ENCODE measurements at places on chromosomes 3 and 15. TPM values are rescaled to one million over a fixed set of nuclear protein-coding genes. Genes with fewer than 3 reads are reported as not detected.

GRCh38 chr15:76075046-76075445 is 15.3 kb downstream of the TMEM266 start:
- no peak for ATAC-seq

GRCh38 chr3:52090131-52090932 is 34.0 kb upstream of the DUSP7 start:
- peak; percentile 55 for ATAC-seq

DNA sequence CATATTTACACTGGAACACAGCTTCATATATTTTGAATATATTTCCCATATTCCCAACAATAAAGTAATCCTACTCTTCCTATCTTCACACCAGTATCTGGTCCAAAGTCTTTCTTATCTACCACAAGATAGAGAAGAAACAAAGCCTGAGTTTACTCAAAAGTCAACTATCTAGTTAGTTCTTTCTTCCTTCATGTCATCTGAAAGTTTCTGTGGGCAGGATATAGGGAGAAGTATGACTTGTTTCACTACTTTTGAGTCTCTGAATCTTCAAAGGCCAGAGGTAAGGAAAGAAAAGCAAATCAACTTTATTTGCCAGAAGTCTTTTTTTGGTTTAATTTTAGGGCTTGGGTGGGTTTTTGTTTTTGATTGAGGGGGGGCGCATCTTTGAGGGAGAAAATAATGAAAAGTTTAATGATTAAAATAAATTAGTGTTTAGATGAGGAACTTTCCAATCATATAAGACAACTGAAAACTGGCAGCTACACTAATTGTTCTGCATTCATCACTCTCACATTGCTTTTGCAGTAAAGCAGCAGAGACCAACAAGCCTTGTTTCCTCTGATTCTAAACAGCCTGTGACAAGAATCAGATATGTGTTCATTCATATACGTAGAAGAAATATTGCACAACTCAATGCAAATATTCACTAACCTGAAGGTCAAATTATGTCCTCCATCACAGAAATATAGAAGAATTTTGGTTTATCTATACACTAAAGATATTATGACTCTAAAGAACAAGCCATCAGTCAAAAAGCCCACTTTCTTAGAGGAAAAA is 421.4 kb downstream of the SHQ1 start:
- no peak for ATAC-seq

DNA sequence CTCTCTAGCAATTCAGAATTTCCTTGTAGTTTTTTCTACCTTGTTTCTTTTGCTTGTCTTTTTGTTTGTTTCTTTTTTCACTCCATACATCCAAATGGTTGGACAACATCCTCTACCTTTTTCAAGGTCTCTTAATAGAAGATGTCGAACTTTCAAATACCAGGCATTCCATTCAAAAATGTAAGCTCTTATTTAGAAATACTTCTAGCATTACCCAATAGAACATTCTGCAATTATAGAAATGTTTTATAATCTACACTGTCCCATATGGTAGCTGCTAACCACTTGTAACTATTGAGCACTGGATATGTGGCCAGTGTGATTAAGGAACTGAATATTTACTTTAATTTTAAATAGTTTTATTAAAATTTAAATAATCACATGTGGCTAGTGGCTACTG is 196.2 kb upstream of the MRPL3 start:
- no peak for ATAC-seq

DNA sequence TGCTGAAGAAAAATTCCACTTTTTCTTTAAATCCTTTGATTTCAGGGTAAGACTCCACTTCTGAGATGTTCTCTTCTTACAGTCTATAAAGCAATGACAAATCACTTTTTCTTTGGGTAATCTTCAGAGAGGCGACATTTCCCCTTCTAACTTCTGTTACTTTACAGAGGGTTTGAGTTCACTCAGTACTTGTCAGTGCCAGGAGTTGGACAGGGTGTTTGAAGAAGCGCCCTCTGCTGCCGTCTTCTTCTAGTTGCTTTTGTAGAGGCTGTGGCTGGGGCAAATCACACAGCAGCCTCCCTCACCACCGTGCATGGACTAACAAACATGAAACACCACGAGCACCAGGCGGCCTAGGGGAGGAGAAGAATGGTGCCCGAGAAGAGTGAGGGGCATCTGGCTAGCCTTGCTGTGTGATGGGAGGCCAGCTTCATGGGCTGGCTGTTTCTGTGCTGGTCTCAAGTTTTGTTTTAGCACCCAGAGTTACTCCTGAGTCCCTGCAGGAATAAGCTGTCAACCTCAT is at the start of gene CD80:
Gene CD80 (minus strand): TSS at position 174 of the 523 bp plus-strand sequence. CDS start 1,886 bp downstream, outside the sequence.
- ATAC-seq: peak; percentile 63

The C3orf22 gene
- total RNA-seq: not detected

DNA sequence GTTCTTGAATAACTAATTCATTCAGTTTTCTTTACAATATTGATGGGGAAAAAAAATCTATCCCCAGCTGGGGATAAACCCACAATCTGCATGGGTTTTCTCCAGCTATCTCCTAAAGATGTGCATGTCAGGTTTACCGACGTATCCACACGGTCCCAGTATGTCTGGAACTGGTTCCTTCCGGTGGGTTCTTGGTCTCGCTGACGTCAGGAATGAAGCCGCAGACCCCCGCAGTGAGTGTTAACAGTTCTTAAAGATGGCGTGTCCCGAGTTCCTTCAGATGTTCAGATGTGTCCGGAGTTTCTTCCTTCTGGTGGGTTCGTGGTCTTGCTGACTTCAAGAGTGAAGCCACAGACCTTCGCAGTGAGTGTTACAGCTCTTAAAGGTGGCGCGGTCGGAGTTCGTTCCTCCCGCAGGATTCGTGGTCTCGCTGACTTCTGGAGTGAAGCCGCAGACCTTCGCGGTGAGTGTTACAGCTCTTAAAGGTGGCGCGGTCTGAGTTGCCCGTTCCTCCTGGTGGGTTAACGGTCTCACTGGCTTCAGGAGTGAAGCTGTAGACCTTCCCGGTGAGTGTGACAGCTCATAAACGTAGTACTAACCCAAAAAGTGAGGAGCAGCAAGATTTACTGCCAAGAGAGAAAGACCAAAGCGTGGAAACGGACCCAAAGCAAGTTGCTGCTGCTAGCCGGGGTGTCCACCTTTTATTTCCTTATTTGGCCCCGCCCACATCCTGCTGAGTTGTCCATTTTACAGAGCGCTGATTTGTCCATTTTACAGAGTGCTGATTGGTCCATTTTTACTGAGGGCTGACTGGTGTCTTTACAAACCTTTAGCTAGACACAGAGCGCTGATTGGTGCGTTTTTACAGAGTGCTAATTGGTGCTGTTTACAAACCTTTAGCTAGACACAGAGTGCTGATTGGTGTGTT is 195.1 kb upstream of the NR2F2 start:
- ATAC-seq: no peak

The PLCB2 gene
- total RNA-seq: 1.5 TPM

DNA sequence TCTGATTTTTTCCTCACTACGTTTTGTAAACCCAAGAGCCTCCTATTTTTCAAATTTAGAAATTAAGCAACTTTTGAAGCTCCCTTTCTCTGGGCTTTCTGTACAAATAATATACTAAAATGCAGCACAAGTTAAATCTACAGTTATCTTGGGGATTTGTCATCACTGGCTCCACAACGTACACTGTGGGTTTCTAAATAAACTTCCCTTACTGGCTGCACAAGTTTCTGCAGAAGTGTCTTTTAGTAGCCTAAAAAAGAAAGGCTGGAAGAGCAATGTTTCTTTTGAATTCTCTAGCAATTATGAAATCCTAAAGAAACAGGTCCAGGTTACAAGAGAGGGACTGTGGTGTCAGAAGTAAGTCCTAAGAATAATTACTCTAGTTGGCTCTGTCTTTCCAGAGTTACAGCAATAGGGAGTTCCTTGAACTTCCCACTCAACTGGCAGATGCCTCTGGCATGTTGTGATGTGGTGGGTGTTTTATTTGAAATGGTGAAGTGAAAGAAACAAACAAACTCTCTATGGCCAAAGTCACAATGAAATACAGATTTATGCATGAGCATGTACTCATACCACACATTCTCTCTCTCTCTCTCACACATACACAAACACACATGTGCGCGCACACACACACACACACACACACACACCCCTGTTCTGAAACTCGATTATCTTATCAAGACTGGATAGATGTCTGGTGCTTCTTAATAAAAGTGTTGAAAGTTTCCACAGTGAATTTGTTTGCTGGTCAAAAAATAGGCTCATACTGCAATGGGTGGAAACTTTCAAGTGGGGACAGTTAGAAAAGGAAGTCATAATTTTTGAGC is 198.2 kb downstream of the SSR3 start:
- ATAC-seq: peak; percentile 68

The TNFSF10 gene
- 32.3 TPM for total RNA-seq

The PXYLP1 gene
- total RNA-seq: 7.0 TPM

GRCh38 chr3:128967748-128968355 is 26.0 kb downstream of the CFAP92 start:
- ATAC-seq: no peak

- peak; percentile 91 for ATAC-seq
Observed at GRCh38 chr3:16148783-16149182, 25.7 kb upstream of the GALNT15 start.

The DPPA4 gene
- total RNA-seq: not detected

- no peak for ATAC-seq
Observed at GRCh38 chr3:52381623-52382022, 63.3 kb downstream of the SEMA3G start.

DNA sequence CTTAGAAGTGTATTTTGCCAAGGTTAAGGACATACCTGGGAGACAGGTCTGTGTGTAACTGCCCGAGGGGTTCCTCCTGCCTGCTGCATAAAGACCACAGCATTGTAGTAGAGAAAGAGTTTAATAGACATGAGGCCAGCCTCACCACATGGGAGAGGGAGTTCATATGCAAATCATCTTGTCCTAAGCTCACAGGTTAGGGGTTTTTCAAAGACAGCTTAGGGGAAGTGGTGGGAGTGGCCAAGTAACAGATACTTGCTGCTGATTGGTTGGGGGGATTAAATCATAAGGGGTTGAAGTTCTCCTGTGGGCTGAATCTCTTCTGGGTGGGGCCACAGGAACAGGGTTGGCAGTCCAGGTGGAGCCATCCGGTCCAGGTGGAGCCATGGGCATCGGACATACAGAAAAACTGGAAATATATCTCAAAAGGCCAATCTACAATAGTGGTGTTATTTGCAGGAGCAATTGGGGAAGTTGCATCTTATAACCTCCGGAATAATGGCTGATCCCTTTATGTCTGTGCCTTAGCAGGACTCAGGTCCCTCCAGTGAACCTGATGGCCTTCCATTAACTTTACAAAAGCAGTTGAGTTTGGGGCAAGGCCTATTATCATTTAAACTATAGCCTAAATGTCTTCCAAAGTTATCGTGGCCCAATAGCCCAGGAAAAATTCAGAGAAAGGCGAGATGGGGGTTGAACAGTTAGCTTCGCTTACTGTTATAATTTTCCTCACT is 86.0 kb upstream of the MFGE8 start:
- ATAC-seq: no peak

DNA sequence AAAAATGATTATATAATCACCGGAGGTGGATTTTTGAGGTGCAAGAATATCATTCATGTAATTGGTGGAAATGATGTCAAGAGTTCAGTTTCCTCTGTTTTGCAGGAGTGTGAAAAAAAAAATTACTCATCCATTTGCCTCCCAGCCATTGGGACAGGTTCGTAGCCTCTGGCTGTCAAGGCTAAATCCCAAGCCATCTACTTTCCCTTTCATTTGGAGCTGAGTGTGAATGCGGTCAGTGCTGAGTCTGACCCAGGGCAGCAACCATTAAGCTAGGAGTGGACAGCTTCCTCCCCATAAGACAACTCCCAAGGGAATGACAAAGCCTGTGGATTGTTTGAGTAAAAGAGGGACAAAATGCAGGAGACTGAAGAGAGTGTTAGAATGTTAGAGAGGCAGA is 33.6 kb downstream of the PARP14 start:
- no peak for ATAC-seq
